ENCODE measurements at places on chromosomes 1 and 21.

- no peak for DNase-seq
These were observed 63.8 kb downstream of the ARHGEF10L start for GRCh38 chr1:17603091-17603841.

DNA sequence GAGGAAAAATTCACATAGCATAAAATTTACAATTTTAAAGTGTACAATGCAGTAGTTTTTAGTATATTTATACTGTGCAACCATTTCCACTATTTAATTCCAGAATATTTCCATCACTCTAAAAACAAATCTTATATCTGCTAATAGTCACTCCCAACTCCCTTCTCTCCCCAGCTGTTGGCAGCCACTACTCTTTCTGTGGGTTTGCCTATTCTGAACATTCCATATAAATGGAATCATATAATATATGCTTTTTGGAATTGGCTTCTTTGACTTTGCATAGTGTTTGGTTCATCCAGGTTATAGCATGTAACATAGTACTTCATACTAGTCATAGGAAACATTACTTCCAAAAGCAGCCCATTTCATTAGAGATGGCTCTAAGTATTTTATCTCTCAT, 25.0 kb upstream of the TMEM39B start:
- DNase-seq = no peak

- DNase-seq = no peak
These were observed 17.7 kb upstream of the SUMO3 start for GRCh38 chr21:44835647-44835973.

GRCh38 chr1:195697130-195697529, 911.1 kb downstream of the KCNT2 start:
- DNase-seq = no peak

DNA sequence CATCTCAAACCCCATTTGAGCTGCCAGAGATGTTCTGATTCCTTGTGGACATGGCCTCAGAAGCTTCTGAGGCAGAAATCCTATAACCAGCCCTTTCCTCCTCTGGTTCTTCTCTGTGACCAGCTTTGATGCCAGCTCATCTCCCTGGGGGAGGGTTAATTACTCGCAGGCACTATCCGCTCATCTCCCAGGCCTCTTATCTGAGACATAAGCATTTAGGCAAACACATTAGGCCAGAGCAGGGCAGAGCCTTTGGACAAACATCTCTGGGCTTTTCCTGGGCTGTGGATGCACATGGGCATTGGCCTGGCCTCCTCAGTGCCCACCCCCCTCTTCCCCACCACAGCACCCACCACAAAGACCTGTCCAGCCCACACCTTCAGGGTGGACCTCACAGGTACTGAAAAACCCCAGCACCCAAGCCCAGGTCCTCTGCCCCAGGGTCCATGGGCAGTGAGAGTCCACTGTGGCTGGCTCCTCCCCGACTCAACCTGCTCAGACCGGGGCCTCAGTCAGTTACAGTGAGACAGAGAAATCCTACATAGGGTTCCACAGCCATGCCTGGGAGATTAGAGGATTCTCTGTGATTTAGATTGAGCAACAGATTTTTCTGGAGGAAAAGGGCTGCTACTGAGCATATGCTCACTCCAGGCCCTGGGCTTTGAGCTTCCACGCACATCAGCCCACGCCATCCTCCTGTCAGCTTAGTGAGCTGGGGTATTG, 26.9 kb downstream of the IGSF21 start:
- DNase-seq = no peak

DNA sequence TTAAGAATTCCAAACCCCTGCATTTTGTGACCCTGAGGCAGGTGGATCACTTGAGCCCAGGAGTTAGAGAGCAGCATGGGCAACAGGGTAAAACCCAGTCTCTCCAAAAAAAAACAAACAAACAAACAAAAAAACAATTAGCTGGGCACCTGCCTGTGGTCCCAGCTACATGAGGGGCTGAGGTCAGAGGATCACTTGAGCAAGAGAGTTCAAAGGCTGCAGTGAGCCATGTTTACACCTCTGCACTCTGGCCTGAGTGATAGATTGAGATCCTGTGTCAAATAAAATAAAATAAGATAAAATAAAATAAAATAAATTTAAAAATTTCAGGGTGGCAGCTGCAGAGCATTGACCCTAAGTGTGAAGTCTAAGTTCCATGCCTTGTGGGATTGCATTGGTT, 16.7 kb upstream of the PTGFR start:
- DNase-seq = no peak

- peak; percentile 87 for DNase-seq
These were observed 21.3 kb upstream of the A3GALT2 start for GRCh38 chr1:33342041-33342723.

- no peak for DNase-seq
These were observed 2.8 kb downstream of the CERS2 start for GRCh38 chr1:150971583-150972416.

GRCh38 chr1:6141592-6141991, 38.5 kb downstream of the CHD5 start:
- no peak for DNase-seq

DNA sequence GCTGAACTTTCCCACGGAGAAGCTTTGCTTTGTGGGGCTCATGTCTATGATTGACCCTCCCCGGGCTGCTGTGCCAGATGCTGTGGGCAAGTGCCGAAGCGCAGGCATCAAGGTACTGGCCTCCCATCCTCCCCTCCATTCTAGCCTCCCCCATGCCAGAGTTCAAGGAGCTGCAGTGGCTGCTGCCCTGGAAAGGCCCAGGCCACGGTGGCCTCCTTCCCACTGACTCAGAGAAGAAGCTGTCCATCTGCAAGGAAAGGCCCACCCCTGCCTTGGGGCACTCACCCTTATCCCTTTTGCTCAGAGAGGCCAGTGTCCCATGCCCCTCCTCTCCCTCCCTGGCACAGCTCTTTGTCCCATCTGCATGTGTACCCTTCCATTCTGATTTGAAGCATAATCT, 14.9 kb downstream of the ATP1A2 start:
- no peak for DNase-seq

DNA sequence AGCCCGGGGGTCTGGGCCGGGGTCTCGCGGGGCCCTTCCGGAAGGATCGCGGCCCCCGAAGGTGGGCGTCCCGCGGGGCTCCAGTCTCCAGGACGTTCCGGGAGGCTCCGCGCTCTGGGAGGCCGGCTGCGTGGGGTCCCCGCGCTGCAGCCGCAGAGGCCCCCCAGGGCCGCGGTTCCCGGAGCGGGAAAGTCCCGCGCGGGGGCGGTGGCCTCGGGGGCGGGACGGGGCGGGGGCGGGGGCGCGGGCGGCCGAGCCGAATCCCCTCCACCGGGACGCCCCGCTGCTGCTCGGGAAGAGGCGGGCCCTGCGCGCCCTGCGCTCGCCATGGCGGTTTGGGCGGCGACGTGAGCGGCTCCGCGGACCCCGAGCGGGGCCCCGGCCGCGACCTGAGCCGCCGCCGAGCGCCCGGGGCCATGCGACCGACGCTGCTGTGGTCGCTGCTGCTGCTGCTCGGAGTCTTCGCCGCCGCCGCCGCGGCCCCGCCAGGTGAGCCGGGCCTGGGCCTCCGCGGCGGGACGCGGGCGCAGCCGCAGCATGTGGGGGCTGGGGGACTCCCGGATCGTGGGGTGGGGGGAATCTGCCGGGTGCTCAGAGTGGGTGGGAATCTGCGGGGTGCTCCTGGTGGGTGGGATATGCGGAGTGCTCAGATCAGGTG, at the start of gene IFNGR2:
Gene IFNGR2, plus strand, starts transcription at position 286 of the 658 bp plus-strand sequence. Its CDS starts 131 bp downstream, at position 417.
- DNase-seq = no peak

DNA sequence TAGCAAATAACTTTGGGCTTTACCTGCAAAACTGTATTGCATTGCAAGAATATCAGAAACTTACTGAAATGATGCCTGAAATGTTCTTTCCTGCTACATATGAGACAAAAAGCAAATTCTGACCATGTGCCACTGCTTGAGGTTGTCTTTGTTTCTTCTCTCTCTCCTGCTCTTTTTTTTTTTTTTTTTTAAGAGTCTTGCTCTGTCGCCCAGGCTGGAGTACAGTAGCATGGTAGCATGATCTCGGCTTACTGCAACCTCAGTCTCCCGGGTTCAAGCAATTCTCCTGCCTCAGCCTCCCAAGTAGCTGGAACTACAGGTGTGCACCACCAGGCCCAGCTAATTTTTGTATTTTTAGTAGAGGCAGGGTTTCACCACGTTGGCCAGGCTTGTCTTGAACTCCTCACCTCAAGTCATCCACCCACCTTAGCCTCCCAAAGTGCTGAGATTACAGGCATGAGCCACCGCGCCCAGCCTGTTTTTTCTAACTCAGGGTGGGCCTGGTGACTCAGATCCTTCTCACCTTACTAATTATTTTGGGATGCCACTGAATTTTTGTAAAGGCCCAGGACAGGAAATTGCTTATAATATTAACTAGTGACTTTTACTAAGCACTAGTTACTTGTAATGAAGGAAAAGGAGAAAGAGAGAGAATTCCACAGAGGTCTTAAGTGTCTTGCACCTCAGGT, 35.9 kb downstream of the DNASE2B start:
- no peak for DNase-seq

- peak; percentile 54 for DNase-seq
These were observed 780 bp downstream of the HIVEP3 start for GRCh38 chr1:41917835-41918449.

- DNase-seq = no peak
These were observed 26.7 kb downstream of the LRRC71 start for GRCh38 chr1:156947127-156947526.

DNA sequence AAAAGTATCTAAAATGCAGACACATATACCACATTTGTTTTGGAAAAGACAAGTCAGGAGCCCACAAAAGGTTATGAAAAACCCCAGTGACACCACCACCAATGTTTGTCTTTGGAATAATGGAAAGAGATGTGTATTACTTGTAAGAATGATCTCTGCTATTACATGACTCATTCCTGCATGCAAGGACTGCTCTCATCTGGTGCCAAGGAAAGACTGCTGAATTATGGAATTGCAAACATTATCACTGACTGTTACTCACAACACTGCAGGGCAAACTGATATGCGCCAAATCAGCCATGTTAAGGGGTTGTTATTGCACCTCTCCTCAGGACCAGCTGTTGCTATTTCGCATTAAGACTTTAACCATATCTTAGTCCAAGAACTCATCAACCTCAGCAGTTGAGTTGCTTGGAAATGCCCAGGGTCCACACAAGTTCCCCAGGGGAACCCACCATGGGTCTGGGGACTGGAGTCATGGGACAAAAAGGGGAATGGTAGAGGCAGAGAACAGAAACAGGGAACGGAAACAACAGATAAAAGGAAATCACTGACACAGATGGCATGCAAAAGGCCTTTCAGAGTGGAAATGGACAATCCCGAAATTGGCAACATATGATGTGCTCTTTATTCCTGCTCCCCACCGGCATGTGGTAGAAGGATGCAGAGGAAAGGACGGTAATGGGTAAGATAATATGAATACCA, 34.4 kb downstream of the CAPZB start:
- DNase-seq = no peak

DNA sequence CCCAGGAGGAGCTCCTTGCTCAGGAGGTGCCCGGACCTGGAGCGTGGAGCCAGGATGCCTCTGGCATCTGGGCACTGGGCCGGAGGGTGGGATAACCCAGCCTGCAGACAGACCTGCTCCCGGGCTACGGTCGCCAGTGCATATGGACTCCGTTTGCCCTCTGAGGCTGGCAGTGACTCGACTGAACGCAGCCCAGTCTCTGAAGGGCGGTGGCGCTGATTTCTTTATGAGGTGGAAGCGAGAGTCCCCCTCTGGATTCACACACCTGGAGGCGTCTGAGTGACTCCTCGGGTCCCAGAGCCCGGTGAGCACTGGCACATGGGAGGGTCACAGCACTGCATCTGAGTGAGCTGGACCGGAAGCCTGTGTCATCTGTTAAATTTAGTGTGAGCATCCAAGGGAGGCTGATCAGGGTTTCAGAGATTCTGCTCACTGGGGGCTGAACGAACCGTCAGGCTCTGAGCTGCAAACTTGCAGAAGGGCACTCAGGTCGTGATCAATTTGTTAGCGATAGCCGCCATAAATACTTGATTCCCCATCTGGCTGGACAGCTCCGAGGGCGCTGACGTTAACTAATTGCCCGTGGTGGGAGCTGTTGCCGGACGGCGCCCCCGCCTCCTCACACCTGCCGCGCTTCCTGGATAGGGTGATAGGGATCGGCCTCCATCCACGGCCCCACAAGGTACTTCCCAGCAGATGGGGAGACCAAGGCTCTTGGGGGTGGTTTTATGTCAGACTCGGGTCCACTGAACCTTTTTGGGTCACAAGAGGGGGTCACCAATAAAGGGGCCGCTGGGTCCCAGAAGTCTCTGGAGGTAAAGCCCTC, 60.7 kb upstream of the TTC34 start:
- DNase-seq = no peak

GRCh38 chr1:107829036-107829770, 135.8 kb downstream of the VAV3 start:
- DNase-seq = no peak

GRCh38 chr1:191905781-191906180, 252.5 kb upstream of the RGS18 start:
- no peak for DNase-seq

DNA sequence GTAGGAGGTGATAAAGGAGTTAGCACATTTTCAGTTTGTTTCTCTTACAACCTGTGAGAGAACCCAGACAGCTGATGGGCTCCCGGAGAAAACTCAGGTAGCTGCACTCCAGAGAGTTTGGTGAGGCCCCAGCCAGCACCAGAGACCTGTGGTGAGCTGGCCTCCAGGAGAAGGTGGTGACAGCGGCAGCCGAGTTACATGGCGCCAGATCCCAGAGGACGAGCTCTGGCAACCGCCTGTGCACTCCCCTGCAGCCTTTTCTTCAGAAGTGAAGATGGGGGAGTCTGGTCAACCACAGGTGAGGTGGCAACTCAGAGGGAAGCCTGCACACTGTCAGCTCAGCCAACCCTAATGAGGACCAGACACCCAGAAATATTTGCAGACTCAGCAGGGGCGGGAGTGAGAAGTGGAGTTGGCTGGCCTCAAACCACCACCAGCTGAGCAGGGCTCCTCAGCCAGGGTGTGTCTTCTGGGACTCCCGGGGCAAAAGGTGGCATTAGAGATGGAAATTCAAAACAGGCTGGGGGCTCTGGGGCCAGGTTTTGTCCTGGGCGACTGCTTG, 209.7 kb downstream of the SETD4 start:
- no peak for DNase-seq

- DNase-seq = no peak
These were observed 106.2 kb downstream of the TOMM20 start for GRCh38 chr1:235022341-235022980.

Measured in NCI-H2107 (cell line).